ENCODE measurements at places on chromosomes 2 and 18.

DNA sequence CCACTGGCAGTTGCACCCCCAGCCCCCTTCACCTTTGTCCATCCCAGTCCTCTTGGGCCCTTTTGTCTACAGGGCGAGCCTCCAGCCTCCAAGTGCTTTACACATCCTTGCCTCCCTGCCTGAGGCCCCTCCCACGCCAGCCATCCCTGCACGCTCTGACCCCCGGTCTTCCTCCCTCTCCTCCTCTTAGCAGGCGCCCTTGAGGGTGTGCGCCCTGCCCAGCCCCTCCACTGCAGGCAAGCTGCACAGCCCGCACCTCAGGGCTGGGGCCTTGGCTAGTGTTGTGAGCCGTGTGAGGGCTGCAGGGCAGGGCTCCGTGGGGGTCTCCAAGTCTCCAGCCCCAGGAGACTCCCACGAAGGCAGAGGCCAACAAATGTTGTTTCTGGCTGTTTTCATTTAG is 6.9 kb downstream of the BOK start:
- DNase-seq = no peak

DNA sequence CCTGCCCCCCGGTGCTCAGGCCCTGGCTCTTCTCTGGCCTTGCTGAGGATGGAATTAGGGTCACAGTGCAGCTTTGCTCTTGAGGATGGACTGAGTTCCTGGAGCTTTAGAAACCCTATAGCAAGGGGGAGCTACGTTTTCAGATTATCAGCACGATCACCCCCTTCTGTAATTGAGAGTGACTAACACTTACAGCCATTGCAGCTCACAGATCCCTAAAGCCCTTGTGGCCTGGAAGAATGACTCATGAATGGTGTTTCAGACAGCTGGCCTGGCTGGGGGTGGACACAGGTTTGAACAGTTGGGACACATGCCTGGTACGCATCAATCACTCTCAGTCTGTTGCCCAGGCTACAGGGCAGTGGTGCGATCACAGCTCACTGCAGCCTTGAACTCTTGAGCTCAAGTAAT is 79.7 kb upstream of the IGFBP5 start:
- no peak for DNase-seq

DNA sequence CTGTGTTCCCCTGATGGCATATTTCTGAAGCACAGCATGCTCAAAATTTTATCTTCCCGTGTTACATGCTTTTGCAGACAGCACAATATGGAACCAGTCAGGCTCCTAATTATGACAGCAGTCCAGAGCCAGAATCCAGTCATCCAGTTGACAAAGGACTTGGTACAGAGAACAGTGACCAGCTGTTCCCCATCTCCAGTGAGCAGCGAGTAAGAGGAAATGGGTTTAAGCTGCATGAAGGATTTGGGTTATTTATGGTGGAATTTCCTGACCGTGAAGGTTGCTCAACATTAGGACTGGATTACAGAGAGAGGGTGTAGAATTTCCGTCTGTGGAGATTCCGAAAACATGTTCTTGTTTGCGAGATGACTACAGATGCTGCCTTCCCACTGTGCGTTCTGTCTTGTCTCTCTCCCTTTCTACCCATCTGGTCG is 24.4 kb downstream of the SGPP2 start:
- no peak for DNase-seq

DNA sequence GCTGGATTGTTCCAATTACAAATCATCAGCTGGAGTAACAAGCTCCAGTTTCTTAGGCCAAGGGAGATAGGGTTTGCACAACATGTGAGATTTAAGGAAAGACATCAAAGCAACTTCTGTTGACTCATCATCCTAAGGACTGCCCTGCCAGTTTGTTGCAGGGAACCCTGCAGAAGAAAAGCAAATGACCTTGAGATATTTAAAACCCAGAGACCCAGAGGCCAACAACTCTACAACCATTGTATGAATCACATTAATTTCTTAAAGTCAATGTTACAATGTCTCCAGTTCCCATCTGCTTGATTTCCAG is 491.8 kb upstream of the ACVR2A start:
- no peak for DNase-seq

DNA sequence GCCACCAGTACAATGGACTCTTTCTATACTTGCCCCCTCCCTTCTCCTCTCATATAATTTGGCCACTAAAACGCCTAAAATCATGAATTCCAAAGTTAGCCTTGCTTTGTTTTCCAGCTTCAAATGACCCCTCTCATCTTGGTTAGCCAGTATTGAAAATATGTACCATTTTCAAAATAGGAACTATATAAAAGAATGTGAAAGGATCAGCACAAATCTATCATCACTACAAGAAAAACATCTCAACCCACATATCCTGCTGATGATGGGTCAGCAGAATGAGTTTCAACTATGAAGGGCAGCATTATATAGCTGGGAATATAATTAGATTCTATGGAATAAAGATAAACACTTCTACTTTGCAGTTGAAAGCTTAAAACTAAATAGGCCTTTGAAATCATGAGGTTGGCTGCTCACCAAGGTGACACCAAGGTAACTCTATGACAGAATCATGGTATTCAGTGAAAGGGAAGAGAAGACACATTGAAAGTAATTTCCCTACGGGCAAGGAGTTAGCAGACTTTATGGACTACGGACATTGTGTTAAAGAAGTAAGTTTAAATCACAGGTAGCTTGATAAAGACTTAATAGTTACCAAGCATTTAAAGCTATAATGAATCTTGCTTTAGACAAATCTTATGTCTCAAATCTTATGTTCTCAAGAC is 873.0 kb downstream of the CPS1 start:
- DNase-seq = no peak

GRCh38 chr18:56481751-56482150 is 156.6 kb downstream of the TXNL1 start:
- no peak for DNase-seq

DNA sequence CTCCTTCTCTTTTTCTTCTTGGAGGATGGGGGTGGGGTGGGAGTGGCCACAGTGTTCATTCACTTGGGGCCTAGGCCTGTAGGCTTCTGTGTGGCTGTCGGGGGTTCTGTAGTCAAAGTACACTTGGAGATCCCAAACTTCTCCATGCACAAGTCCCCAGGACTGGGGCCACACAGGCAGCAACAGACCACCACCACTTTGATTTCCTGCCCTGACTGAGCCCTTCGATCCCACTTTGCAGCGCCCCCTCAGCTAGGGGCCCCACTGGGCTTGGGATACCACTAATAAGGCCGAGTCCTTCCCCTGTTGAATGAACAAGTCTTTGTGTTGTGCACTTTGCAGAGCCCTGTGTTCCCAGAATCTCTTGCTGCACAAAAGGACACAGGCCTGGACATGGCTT is 5.5 kb upstream of the TEX51 start:
- DNase-seq = no peak

- DNase-seq = no peak
These were observed 137.9 kb downstream of the MYO5B start for GRCh38 chr18:50057009-50057408.

DNA sequence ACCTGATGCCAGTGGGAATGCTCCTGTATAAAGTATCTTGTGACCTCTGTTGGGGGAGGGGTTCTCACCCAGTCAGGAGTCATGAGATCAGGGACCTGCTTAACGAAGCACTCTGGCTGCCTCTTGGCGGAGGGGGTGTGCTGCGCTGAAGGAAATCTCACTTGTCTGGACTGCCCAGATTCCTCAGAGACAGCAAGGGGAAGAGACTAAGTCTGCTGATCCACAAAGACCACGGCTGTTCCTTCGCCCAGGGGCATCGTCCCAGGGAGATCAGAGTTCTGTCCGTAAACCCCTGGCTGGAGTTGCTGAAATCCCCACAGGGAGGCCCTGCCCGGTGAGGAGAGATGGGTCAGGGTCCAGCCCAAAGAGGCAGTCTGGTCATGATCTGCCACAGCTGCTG is 168.4 kb downstream of the CCBE1 start:
- DNase-seq = no peak

- DNase-seq = no peak
These were observed 261.3 kb downstream of the CDH19 start for GRCh38 chr18:66342577-66342976.

- DNase-seq = no peak
These were observed 18.6 kb downstream of the RMC1 start for GRCh38 chr18:23521907-23522306.

- DNase-seq = no peak
These were observed 272.9 kb upstream of the REV1 start for GRCh38 chr2:99762714-99763113.

GRCh38 chr2:169946546-169946945 is 119.3 kb downstream of the UBR3 start:
- no peak for DNase-seq

GRCh38 chr18:35890323-35890722 is 82.2 kb upstream of the RMP24 start:
- DNase-seq = no peak

DNA sequence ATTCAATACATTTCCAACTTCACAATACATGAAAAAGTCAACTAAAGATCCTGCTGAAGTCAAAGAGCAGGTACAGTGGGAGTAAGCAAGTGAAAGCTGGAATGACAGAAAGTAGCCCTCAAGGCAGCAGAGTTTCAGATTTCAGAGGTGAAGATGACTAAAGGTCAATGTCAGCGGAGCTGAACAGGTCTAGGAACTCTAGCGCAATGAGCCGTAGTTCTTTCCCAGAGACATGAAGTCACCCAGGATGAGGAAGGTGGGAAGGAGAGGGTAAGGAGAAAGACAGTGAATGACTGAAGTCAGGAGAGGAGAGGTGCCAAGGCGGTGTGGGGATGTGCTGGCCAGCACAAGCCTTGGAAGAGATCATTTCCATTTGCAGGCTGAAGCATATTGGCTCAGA is 28.1 kb downstream of the PTPN2 start:
- DNase-seq = no peak

- no peak for DNase-seq
These were observed 1.7 kb downstream of the CFAP221 start for GRCh38 chr2:119545754-119546446.

DNA sequence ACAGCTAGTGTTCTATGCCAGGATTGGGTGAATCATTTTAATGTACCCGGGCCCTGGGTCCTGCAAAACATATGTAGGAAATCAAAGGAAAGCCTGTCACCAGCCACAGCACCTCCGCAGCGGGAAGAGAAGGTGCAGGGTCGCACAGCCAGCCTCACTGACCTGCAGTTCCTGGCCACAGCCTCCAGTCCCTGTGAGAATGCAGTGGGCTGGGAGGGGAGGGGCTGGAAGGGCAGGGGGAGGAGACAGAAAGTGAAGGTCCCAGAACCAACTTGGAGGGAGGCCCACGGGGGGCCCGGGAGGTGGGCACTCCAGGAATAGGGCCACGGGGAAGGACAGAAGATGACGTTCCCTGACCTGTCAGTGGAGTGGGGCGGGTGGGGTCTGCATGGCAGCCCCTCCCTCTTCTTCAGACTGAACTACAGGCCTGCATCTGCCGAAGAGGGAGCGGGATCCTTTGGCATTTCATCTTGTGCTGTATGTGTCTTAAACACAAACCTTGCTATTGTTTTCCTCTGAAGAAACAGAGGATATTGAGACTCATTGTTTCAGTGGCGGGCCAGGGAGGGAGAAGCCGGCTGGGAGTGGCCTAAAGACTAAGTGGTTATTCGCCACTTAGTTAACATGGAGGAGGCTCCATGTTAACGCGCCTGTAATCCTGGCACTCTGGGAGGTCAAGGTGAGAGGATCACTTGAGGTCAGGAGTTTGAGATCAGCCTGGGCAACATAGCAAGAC is 7.5 kb downstream of the MAL start:
- no peak for DNase-seq

DNA sequence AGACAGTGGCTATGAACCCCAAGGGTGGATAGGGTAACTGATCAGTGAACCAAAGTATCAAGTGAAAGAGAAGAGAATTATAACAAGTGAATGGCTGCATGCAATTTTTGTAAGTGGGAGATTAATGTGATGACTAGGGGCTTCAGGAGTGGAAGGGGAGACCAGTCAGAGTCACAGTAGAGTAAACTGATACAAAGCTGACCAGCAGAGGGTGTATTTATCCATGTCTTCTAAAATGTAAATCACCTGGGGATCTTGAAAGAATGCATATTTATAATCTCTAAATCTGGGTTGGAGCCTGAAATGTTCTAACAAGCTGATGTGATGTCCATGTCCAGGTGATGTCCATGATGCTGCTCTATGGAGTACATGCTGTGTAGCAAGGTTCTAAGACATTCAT is 1351.3 kb upstream of the CHAC2 start:
- DNase-seq = no peak

GRCh38 chr2:227052879-227053278 is 111.1 kb downstream of the COL4A4 start:
- no peak for DNase-seq

DNA sequence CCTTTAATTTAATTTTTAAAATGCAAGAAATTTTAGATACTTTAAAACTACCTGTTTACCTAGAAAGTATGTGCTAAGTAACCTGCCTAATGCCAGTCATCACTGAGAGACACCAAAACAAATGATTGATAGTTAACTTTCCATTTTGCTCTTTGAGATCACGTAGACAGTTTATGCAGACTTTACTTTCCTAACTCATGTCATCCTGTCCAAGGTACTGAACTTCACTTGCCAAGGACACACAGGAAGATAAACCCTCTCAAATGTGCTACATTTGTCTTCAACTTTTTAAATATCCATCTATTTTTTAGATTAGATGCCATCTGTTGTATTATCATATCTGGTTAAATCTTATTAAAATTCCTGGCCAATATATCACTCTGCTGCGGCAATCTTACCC is 20.1 kb upstream of the SCN1A start:
- DNase-seq = no peak

DNA sequence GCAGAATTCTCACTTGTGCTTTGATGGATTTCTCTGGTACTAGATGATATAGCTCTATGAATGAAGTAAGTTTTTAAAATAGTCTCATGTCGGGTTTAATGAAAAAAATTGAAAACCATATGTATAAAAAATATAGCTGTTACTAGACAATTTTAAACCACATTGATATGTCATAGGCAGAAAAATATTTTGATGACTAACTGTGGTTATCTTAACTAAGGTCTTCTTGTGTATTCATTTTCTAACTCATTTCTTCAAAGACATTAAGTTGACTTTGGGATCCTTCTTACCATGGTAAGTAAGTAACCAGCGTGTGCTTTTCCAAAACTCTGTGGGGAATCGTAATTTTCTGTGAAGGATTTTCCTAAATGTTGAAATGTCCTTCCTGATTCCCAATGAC is 160.9 kb upstream of the COL3A1 start:
- DNase-seq = no peak

- DNase-seq = no peak
These were observed 234.3 kb upstream of the HS6ST1 start for GRCh38 chr2:128552806-128553551.

GRCh38 chr18:55321265-55322177 is 266.5 kb downstream of the TCF4 start:
- DNase-seq = peak; percentile 3

DNA sequence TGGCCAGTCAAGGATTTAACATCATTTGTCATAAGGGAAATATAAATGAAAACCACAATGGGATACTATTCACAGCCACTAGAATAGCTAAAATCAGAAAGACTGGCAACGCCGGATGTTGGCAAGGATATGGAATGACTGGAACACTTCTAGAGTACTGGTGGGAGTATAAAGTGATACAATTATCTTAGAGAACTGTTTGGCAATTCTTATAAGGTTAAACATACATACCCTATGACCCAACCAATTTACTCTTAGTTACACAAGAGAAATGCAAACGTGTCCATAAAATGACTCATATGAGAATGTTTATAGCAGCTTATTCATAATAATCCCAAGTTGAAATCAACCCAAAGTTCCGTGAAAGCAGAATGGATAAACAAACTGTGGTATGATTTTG is 35.1 kb downstream of the MAPK4 start:
- no peak for DNase-seq
